ENCODE measurements at places on chromosomes 5 and 9. TPM values are rescaled to one million over a fixed set of nuclear protein-coding genes. Genes with fewer than 3 reads are reported as not detected.

- H3K4me1 ChIP-seq: no peaks in the 10 kb centered on the region
- H3K4me3 ChIP-seq: no peak overlapping the region
- DNase-seq: no peak
- no peak overlapping the region for H3K27ac ChIP-seq
These were observed 698.3 kb downstream of the MAT2B start for GRCh38 chr5:164203581-164204225.

The GCNT4 gene
- polyA plus RNA-seq: 1.1 TPM

The SLC46A2 gene
- polyA plus RNA-seq: not detected

- H3K4me3 ChIP-seq: no peak overlapping the region
- no peaks in the 10 kb centered on the region for H3K4me1 ChIP-seq
- H3K27ac ChIP-seq: no peak overlapping the region
These were observed 124.7 kb upstream of the TNPO1 start for GRCh38 chr5:72691751-72692150.

- H3K27ac ChIP-seq: no peak overlapping the region
- no peaks in the 10 kb centered on the region for H3K4me1 ChIP-seq
- no peak for DNase-seq
- no peak overlapping the region for H3K4me3 ChIP-seq
These were observed 40.7 kb downstream of the GARNL3 start for GRCh38 chr9:127305206-127305837.

The TMEM174 gene
- not detected for polyA plus RNA-seq

DNA sequence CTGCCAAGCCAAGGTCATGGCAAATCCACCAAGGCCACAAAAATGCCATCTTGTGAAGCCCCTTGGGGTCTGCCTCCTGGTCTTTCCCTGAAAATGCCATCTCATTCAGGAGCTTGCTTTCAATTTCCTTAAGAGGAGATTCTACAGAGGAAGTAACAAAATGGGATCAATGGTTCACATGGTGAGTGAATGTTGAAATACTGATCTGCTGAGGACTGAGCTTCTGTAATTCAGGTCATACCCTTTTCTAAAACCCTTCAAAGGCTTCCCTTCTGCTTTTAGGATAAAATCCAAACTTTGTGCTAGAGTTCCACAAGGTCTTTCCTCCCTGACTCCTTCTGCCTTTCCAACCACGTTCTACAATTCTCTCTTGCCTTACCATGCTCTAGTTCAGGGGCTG, 24.7 kb upstream of the NR3C1 start:
- no peak for DNase-seq
- H3K36me3 ChIP-seq: no peaks in the 10 kb centered on the region
- H3K27ac ChIP-seq: no peak overlapping the region
- H3K4me3 ChIP-seq: no peak overlapping the region

The COQ4 gene
- polyA plus RNA-seq: 33.4 TPM

The KCNN2 gene
- polyA plus RNA-seq: 0.09 TPM

The LAMC3 gene
- polyA plus RNA-seq: not detected

The SLC34A3 gene
- not detected for polyA plus RNA-seq

- no peaks in the 10 kb centered on the region for H3K36me3 ChIP-seq
- H3K4me3 ChIP-seq: no peak overlapping the region
- no peak overlapping the region for H3K27ac ChIP-seq
These were observed 176.1 kb upstream of the MVB12B start for GRCh38 chr9:126150411-126151030.

The ZNF300 gene
- 3.4 TPM for polyA plus RNA-seq

The SMIM3 gene
- polyA plus RNA-seq: 29.7 TPM

GRCh38 chr5:40221796-40222195, 457.9 kb upstream of the PTGER4 start:
- H3K36me3 ChIP-seq: no peaks in the 10 kb centered on the region
- DNase-seq: peak; percentile 32
- no peak overlapping the region for H3K27ac ChIP-seq
- no peaks in the 10 kb centered on the region for H3K27me3 ChIP-seq
- no peak overlapping the region for H3K4me3 ChIP-seq

GRCh38 chr5:11305245-11305644, 544.2 kb upstream of the DAP start:
- H3K4me3 ChIP-seq: no peak overlapping the region
- no peak overlapping the region for H3K27ac ChIP-seq
- H3K27me3 ChIP-seq: no peaks in the 10 kb centered on the region
- DNase-seq: no peak

GRCh38 chr5:97991236-97991635, 782.2 kb upstream of the RGMB start:
- H3K27ac ChIP-seq: no peak overlapping the region
- H3K27me3 ChIP-seq: no peaks in the 10 kb centered on the region
- H3K4me1 ChIP-seq: no peaks in the 10 kb centered on the region
- H3K4me3 ChIP-seq: no peak overlapping the region

GRCh38 chr9:133701981-133702797, 36.0 kb downstream of the SARDH start:
- H3K27ac ChIP-seq: no peak overlapping the region
- H3K4me3 ChIP-seq: no peak overlapping the region
- H3K36me3 ChIP-seq: no peaks in the 10 kb centered on the region
- DNase-seq: no peak
- peaks cover 63% of the 10 kb centered on the region for H3K27me3 ChIP-seq
- no peaks in the 10 kb centered on the region for H3K4me1 ChIP-seq

The INSL4 gene
- polyA plus RNA-seq: not detected

- no peak overlapping the region for H3K4me3 ChIP-seq
- H3K4me1 ChIP-seq: peaks cover under 1% of the 10 kb centered on the region
- H3K27me3 ChIP-seq: no peaks in the 10 kb centered on the region
- H3K36me3 ChIP-seq: peaks cover 3% of the 10 kb centered on the region
These were observed 6.3 kb upstream of the MXD3 start for GRCh38 chr5:177317959-177318377.

GRCh38 chr9:75001719-75002421, 26.2 kb downstream of the CARNMT1 start:
- H3K4me1 ChIP-seq: no peaks in the 10 kb centered on the region
- H3K27ac ChIP-seq: no peak overlapping the region
- H3K27me3 ChIP-seq: no peaks in the 10 kb centered on the region
- DNase-seq: peak; percentile 79
- peaks cover 3% of the 10 kb centered on the region for H3K36me3 ChIP-seq

DNA sequence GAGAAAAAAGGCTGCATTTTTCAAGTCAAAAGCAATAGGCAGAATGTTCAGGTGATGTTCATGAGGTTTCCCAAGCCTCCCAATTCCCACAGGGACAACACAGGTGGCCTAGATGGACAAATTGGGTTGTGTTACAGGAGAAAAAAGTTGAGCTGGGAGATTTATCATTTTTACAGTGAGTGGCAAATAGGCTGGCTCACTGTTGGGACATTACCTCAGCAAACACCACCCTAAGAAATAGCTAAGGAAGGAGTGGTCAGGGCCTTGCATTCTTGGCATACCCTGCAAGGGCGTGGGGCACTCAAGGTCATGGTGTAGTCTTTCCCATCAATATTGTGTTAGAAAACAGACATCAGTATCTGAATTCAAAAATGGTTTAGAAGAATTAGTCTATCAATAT, 23.3 kb upstream of the CPLANE1 start:
- H3K36me3 ChIP-seq: no peaks in the 10 kb centered on the region
- H3K27ac ChIP-seq: no peak overlapping the region
- DNase-seq: peak; percentile 30
- H3K4me3 ChIP-seq: no peak overlapping the region
- H3K4me1 ChIP-seq: peaks cover 7% of the 10 kb centered on the region
- no peaks in the 10 kb centered on the region for H3K27me3 ChIP-seq

The SLC34A1 gene
- polyA plus RNA-seq: 0.06 TPM

DNA sequence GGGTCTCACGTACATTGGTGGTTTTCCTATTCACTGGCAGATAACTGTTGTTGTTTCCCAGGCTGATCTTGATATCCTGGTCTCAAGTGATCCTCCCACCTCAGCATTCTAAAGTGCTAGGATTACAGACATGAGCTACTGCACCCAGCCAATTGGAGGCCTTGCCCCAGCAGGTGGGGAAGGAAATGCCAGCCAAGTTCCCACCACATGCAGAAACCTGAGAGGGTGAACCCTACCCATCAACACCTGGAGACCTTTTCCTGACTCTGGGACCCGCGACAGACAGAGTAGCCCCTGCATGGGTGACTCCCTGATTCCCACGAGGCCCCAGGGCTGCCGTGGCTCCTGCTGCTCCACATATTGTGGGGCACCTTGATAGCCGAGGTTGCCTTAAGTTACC, 107.7 kb downstream of the GDA start:
- H3K27ac ChIP-seq: no peak overlapping the region
- peaks cover 4% of the 10 kb centered on the region for H3K27me3 ChIP-seq
- no peak overlapping the region for H3K4me3 ChIP-seq
- H3K36me3 ChIP-seq: no peaks in the 10 kb centered on the region
- no peaks in the 10 kb centered on the region for H3K4me1 ChIP-seq
- no peak for DNase-seq

The BICD2 gene
- 47.3 TPM for polyA plus RNA-seq

GRCh38 chr9:94872083-94872833, 145.8 kb downstream of the AOPEP start:
- H3K27me3 ChIP-seq: no peaks in the 10 kb centered on the region
- no peaks in the 10 kb centered on the region for H3K36me3 ChIP-seq
- peak overlapping the region; percentile 87 for H3K27ac ChIP-seq
- no peak overlapping the region for H3K4me3 ChIP-seq
- no peak for DNase-seq

GRCh38 chr5:114467729-114468128, 105.9 kb downstream of the KCNN2 start:
- no peaks in the 10 kb centered on the region for H3K27me3 ChIP-seq
- no peaks in the 10 kb centered on the region for H3K4me1 ChIP-seq
- no peak overlapping the region for H3K27ac ChIP-seq
- no peaks in the 10 kb centered on the region for H3K36me3 ChIP-seq

GRCh38 chr5:60056191-60056590, 162.7 kb upstream of the PDE4D start:
- no peak for DNase-seq
- H3K36me3 ChIP-seq: no peaks in the 10 kb centered on the region
- H3K4me3 ChIP-seq: no peak overlapping the region
- no peaks in the 10 kb centered on the region for H3K4me1 ChIP-seq
- no peaks in the 10 kb centered on the region for H3K27me3 ChIP-seq

GRCh38 chr5:58447226-58447625, 12.7 kb downstream of the PLK2 start:
- no peaks in the 10 kb centered on the region for H3K36me3 ChIP-seq
- H3K4me3 ChIP-seq: no peak overlapping the region
- DNase-seq: no peak
- H3K27ac ChIP-seq: no peak overlapping the region

DNA sequence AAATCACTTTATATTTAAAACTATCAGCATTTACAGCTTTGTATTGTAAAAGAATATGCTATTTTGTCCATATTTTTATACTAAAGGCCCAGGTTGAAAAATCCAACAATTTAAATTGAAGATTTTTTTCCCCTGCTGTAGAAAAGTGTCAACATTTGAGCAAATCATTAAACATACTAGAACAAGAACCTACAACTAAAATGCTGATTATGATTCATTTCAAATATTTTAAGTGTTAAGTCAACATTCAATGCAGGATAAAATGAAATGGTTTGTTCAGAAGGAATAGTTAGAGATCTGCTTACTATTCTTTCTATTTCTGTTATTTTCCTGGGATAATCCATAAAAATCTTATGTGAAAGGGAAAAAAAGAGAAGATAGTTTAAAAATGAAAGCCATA, 866.5 kb upstream of the DMAC1 start:
- H3K4me3 ChIP-seq: no peak overlapping the region
- no peak overlapping the region for H3K27ac ChIP-seq
- H3K4me1 ChIP-seq: no peaks in the 10 kb centered on the region
- no peak for DNase-seq

- H3K27me3 ChIP-seq: peaks cover 2% of the 10 kb centered on the region
- H3K4me3 ChIP-seq: no peak overlapping the region
- peak; percentile 57 for DNase-seq
These were observed 94.9 kb downstream of the PCDH1 start for GRCh38 chr5:141783005-141783946.

GRCh38 chr9:20188616-20189369, 400.0 kb upstream of the SLC24A2 start:
- H3K36me3 ChIP-seq: no peaks in the 10 kb centered on the region
- H3K4me3 ChIP-seq: no peak overlapping the region
- H3K27me3 ChIP-seq: no peaks in the 10 kb centered on the region

The SHISAL2B gene
- polyA plus RNA-seq: not detected

The SMIM33 gene
- polyA plus RNA-seq: not detected

GRCh38 chr5:89377767-89378455, 494.9 kb upstream of the MEF2C start:
- no peaks in the 10 kb centered on the region for H3K4me1 ChIP-seq
- no peaks in the 10 kb centered on the region for H3K27me3 ChIP-seq
- no peak for DNase-seq
- H3K36me3 ChIP-seq: no peaks in the 10 kb centered on the region
- H3K4me3 ChIP-seq: no peak overlapping the region

The LURAP1L gene
- 42.7 TPM for polyA plus RNA-seq

The CCL28 gene
- 2.2 TPM for polyA plus RNA-seq

DNA sequence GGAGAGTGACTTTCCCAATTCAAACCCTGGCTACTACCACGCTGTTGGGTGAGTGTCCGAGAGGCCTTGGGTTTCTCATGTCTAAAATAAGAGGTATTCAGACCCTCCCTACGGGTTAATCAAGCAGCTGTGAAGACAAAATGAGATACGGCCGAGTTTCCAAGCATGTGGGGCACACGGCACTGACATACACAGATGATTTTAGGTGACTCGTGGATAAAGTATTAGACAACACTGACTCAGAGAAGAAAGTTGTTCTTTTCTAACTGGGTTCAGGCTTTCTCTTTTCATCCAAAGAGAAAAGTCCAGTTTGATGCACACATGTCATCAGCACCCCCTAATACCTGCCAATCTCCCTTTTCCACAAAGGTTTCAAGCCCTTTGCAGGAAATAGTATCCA, 15.6 kb downstream of the FOXI1 start:
- H3K27ac ChIP-seq: no peak overlapping the region
- H3K27me3 ChIP-seq: no peaks in the 10 kb centered on the region
- H3K4me1 ChIP-seq: peaks cover 6% of the 10 kb centered on the region
- no peaks in the 10 kb centered on the region for H3K36me3 ChIP-seq

DNA sequence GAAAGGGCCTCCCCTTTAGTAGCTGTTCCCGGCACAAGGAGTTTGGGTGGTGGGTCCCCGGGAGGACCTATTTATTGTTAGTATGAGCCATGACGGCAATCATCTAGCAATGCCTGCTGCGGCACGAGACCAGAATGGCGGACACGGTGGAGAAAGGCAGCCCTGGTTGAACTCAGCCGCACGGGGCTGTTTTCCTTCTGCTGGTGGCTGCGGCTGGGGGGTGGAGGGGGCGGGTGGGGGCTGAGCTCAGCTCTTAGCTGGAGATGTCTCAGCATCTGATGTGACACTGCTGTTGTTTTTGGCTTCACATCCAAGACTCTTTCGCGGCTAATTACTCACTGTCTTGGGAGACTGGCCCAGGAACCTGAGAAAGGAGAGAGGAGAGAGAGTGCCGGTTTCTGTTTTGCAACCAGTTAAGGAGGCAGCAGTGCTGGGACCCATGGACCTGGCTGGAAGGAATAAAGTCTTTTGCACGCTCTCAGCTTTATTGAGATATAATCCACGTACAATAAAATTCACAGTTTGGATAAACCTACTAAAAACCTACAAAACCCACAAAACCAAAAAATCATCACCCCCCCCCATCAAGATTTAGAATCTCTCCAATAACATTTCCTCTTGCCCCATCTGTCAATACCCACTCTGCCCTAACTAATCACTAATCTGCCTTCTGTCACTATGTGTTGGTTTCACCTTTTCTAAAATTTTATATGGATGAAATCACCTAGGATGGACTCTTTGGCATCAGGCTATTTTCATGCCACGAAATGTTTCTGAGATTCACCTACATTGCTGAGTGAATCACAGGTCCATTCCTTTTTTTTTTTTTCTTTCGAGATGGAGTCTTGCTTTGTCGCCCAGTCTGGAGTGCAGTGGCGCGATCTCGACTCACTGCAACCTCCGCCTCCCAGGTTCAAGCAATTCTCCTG, 81.8 kb upstream of the NEURL1B start:
- H3K36me3 ChIP-seq: no peaks in the 10 kb centered on the region
- no peak for DNase-seq
- peaks cover 20% of the 10 kb centered on the region for H3K4me1 ChIP-seq
- H3K27me3 ChIP-seq: peaks cover 18% of the 10 kb centered on the region
- H3K27ac ChIP-seq: peak overlapping the region; percentile 51
- H3K4me3 ChIP-seq: no peak overlapping the region

The GRK6 gene
- polyA plus RNA-seq: 38.5 TPM

All from keratinocyte (primary cell).